T-helper 17 cell (primary cell): ENCODE measurements at places on chromosomes 1 and 21. TPM values are rescaled to one million over a fixed set of nuclear protein-coding genes. Genes with fewer than 3 reads are reported as not detected.

Gene FCRL2
- 0.44 TPM for total RNA-seq

Gene AGO3
- 30.4 TPM for total RNA-seq

Gene UBQLN4
- 21.9 TPM for total RNA-seq

Gene B3GALT5
- total RNA-seq, result not detected
